ENCODE measurements at places on chromosomes 6 and 20.

DNA sequence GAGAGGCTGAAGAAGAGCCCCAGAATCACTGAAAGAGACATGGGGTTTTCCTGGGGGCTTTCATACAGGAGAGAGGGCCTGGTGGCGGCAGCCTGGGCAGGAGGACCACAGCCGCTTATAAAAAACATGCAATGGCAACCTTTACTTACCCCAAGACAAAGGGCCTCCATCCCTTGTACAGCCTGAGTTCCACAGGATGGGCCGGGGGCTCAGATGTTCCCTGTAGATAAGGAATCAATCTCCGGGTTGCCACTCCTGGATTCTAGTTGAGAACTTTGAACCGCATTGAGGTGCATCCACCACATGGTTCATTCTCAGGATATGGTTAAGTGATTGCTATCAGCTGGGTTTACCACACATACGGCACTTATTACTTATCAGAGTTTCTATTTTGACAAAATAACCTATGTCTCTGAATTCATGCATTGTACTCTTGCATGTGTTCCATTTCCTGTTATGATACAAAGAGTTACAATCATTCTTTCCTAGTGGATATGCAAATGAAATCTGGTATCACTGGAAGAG lies 677.6 kb downstream of the KIF16B start:
- DNase-seq: no peak

- no peak for DNase-seq
Observed at GRCh38 chr20:43465625-43465943, 7.9 kb downstream of the SRSF6 start.

- DNase-seq: no peak
Observed at GRCh38 chr6:133115946-133116345, 125.2 kb upstream of the EYA4 start.

GRCh38 chr6:138953451-138953850 lies 34.6 kb downstream of the REPS1 start:
- DNase-seq: no peak

- peak; percentile 58 for DNase-seq
Observed at GRCh38 chr6:155418017-155418761, 37.5 kb downstream of the NOX3 start.

- DNase-seq: no peak
Observed at GRCh38 chr6:160102956-160103824, 18.4 kb upstream of the SLC22A1 start.

GRCh38 chr6:148703900-148704299 lies 42.9 kb upstream of the UST start:
- DNase-seq: no peak

All from stimulated activated CD4-positive, alpha-beta T cell treated with anti-CD3 and anti-CD28 coated beads, Interleukin-12 subunit alpha, Interleukin-12 subunit beta, amount 100 ng/mL, for 24 hours (primary cell).